BJ (cell line): ENCODE measurements at places on chromosomes 4 and X.

- DNase-seq = no peak
Measured at GRCh38 chrX:117834076-117834475, 282.5 kb downstream of the KLHL13 start.

- no peak for DNase-seq
Measured at GRCh38 chrX:141214196-141214595, 28.1 kb downstream of the SPANXC start.

GRCh38 chrX:85327060-85327333 is 52.5 kb downstream of the POF1B start:
- DNase-seq = no peak

DNA sequence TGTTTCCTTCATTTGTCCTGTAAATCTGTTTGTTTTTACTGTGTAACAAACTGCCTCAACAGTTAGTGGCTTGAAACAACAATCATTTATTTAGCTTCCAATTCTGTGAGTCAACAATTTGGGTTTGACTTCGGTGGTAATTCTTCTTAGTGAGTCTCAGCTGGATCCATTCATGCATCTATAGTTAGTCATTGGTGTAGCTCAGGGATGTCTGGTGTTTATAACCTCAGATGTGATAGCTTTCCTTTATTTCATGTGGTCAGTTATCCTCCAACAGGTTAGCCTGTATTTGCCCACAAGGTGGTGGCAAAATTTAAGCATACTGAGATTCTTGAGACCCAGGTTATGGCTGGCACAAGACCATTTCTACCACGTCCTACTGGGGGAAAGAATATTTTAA is 1267.2 kb downstream of the RAPGEF2 start:
- no peak for DNase-seq

- DNase-seq = no peak
Measured at GRCh38 chr4:78081541-78081940, 24.4 kb downstream of the FRAS1 start.

DNA sequence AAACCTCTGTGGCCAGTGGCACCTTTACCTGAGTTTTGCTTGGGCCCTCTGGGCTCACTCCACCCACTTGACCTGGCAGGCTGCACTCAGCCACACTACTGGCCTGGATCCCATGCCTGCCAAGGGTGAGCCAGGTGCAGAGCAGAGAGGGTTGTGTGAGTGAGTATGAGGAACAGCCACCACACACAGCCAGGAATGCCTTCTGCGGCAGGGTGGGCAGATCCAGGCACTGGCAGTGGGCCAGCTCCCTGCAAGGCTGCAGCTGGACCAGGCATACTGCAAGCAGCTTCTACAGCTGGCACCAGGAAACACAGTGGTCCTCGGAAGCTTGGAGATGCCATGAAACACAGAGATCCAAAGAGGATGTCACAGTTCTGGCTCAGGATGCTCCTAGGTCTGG is 570.1 kb upstream of the ACTRT1 start:
- no peak for DNase-seq

- DNase-seq = no peak
Measured at GRCh38 chr4:108852691-108853090, 89.8 kb upstream of the ETNPPL start.

GRCh38 chrX:64427281-64427680 is 32.0 kb upstream of the MTMR8 start:
- no peak for DNase-seq

GRCh38 chr4:13548984-13549546 is 4.8 kb upstream of the NKX3-2 start:
- no peak for DNase-seq

GRCh38 chr4:37780444-37781130 is 45.9 kb upstream of the PGM2 start:
- no peak for DNase-seq

DNA sequence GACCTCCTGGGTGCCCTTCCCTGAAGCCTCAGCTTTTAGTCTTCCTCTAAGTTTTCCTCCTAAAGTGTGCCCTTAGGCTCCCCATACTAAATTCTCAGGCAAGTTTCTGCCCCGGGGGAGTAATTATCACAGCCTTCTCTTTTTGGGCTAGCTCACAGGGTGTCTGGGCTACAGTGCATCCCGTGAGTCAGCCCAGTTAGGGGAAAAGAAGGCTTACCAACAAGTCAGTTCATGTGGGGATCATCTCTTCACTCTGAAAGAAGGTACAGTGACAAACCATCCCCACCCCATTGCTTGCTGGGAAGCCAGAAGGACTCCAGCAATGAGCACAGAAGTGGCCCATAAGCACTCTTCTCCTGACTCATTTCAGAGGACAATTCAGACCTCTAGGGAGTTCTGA is 134.7 kb upstream of the FAM9C start:
- DNase-seq = no peak

DNA sequence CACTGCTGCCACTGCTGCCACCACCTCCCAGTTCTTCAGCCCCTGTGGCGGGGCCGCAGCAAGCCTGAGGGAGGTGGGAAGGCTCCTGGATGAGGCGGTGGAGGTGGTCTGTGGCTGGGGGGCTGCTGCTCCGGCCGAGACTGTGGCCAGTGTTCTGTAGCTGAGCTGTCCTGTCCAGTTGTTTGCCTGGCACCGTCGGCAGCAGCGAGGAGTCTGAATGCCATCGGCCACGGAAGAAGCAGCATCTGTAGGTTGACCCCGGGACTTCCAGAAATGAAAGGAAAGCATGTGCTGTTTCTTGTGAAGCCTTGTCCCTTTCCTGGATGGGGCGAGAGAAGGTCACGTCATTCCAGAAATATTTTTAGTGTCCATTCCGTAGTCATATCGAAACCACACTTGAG is 3.3 kb downstream of the C4orf54 start:
- DNase-seq = no peak

DNA sequence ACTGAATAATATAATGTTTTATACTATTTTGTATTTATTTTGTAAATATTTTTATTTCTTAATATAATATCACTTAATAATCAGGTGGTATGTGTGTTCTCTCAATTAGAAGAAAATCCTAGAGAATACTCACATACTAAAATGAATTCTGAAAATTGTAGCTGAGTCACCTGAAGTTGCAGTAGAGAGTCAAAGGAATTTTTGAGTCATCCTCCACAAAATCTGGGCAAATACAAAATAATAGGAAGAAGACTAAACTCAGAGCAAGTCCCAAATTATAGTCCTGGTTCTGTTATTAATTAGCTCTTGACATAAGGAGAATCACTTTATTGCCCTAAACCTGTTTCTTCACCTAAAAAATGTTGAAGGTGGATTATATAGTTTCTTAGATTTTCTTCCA is 57.8 kb downstream of the SPATA4 start:
- peak; percentile 1 for DNase-seq

GRCh38 chr4:166301266-166301665 is 428.2 kb downstream of the TLL1 start:
- no peak for DNase-seq
